Stimulated activated CD8-positive, alpha-beta memory T cell treated with anti-CD3 and anti-CD28 coated beads, Interleukin-4, amount 100 ng/mL, for 48 hours (primary cell): ENCODE measurements at places on chromosomes 12 and 14.

GRCh38 chr12:47891356-47891755 lies 13.4 kb downstream of the VDR start:
- no peak for DNase-seq

DNA sequence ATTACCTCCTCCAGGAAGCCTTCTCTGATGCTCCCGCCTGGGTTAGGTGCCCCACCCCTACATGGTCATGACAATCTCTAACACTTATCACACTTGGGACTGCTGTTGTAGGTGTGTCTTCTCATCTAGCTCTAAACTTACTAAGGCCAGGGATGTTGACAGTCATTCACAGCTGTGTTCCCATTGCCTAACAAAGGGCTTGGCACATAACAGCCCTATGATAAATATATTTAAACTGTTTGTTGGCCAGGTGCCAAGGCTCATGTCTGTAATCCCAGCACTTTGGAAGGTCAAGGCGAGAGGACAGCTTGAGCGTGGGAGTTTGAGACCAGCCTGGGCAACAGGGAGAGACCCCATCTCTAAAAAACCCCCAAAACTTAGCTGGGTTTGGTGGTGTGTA lies 98.8 kb upstream of the RGS6 start:
- DNase-seq: no peak

- no peak for DNase-seq
Measured at GRCh38 chr12:58034311-58034710, 92.9 kb downstream of the ATP23 start.

GRCh38 chr12:122928404-122929147 lies 32.7 kb upstream of the VPS37B start:
- no peak for DNase-seq

DNA sequence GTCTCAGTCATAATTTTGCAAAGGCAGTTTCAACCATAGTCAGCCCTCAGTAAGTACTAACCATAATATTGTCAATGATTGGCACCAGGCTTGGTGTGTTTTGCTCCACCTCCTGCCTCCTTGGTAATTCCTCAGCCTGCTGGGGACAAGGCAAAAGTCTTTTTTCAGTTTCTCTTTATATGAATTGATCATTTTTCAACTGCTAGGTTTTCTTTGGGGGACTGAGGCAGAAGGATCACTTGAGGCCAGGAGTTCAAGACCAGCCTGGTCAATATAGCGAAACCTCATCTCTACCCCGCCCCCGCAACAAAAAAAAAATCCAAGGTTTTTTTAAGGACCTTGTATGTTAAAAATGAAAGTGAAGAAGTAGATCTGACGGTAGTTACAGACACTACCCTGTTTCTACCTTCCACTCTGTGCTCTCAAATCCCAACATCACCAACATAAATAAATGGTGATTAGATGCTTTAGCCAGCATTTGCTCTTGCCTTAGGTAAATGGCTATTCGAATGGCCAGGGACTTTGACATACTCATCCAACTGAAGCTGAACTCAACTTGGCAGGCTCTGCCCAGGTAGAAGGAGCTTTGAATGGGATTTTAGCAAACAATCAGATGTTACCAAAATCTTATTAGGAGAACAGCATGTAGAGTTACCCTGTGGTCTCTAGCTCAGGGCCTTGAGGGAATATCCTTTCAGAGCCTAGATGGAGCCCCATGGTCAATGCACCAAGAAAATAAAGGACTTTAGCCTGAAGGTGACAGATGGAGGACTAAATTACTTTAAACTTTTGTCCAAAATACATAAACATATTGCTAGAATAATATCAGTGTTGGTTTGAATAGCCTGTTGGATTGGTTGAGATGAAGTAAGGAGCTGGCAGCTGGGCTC lies 126.9 kb upstream of the AMIGO2 start:
- DNase-seq: no peak

DNA sequence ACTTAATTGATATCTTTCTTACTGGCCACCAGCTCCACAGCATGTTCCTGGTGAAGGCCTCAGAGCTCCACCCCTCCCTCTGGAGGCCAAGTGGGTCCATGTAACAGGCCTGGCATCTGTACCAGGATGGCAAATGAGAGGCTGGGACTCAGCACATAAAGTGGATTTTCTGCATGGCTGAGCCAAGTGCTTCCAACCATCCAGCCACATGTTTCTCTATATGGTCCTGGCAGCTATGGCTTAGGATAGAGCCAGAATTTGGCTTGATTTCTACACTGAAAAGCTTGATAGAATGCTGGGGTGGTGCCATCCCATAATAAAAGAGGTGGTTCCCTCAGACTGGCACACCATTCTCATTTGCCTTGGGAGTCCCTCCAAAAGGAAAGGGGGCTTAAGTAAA lies 94.1 kb downstream of the PAX9 start:
- DNase-seq: no peak

GRCh38 chr12:64551676-64552075 lies 58.6 kb upstream of the RASSF3 start:
- DNase-seq: no peak

DNA sequence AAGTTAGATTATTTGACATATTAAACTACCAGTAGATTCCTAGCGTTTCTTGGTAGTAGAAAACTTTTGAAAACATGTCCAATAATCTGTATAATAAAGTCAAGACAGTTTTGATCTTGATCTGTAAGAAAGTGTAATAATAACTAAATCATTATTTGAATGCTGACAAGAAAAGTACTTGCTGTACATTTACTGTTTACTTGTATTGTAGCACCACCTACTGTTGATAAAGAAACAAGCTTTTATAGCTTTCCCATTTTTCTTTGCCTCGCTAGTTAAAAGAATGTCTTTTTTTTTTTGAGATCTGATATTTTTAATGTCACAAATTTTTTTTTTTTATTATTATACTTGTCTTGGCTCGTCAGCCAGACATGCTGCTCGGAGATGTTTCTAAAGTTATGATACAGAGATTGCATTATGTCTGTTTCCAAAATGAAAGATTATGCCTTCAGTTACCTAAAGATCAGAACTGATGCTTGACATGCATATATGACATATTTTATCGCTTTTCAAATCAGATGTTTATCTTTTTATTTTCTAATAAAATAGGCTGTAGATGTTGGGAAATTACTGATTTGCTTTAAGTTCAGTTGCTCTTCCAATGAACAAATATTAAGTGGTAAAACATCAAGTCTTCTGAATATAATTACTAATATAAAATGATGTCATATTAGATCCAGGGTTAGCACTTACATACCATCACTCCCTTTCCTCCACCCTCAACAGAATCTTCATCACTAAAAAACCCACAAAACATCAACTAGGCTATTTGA lies 140.5 kb downstream of the AKAP6 start:
- DNase-seq: no peak

DNA sequence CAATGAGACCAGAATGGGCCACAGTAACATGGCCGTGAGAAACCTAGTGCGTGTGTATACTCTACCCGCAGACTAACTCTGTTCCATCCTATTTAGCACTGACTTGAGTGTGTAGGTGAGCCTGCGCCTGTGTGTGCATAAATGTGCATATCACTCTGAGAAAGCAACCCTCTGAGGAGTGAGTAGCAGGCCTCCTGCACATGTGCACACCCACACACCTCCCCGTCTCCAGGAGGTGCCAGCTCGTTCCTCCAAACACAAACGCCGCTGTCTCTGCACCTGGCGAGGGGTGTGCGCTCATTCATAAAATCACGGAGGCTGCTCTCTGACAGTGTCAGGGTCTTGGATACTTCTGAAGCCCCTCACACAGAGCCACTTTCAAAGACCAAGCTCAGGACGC lies 138.9 kb downstream of the GCH1 start:
- no peak for DNase-seq

DNA sequence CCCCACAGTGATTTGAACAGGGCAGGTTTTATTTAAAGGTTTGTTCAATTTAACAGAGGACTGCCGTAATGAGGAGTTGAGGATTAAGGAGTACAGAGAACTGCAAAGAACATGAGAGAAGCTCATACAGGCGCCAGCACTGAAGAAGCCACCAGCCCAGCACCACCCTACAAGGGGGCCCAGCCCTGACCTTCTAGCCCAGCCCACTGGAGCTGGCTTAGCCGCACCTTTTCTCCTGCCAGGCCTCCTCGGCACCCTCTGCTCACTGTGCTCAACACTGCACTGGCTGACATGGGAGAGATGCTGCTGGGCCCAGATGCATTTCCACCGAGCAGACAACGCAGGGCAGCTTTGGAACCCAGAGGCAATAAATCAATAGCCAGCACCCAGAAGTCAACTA lies 36.5 kb upstream of the SFSWAP start:
- DNase-seq: no peak

GRCh38 chr12:131711551-131712205 lies 788 bp downstream of the SFSWAP start:
- DNase-seq: no peak
